IPS-NIHi11 (cell line): ENCODE measurements at places on chromosomes 6 and 20.

- no peak for DNase-seq
Measured at GRCh38 chr6:42293386-42293977, 75.8 kb upstream of the MRPS10 start.

DNA sequence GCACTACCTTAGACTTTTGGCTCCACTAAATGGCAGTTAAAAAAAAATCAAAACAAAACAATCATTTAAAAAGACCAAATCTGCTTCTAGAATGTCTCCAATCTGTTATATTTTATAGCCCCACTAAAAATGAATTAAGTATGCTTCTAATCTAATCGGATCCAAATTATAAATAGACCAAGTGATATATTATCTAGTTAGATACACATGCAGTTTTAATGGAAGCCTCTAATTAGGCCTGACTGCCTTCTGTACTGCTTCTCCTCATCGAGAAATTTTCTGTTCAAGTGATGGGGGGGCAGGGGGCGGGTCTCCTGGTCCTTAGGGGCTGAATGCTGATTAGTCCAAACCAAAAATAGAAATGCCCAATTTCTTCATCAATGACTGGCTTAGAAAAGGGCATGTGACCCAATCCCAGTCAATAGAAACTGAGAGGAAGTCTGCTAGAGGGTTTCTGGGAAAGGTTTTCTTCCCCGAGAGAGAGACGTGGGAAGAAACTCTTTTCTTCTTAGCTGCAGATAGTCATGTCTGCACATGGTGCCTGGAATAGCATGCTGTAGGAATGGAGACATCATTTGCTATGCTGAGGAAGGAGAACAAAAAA lies 6.9 kb downstream of the SESN1 start:
- DNase-seq: no peak

DNA sequence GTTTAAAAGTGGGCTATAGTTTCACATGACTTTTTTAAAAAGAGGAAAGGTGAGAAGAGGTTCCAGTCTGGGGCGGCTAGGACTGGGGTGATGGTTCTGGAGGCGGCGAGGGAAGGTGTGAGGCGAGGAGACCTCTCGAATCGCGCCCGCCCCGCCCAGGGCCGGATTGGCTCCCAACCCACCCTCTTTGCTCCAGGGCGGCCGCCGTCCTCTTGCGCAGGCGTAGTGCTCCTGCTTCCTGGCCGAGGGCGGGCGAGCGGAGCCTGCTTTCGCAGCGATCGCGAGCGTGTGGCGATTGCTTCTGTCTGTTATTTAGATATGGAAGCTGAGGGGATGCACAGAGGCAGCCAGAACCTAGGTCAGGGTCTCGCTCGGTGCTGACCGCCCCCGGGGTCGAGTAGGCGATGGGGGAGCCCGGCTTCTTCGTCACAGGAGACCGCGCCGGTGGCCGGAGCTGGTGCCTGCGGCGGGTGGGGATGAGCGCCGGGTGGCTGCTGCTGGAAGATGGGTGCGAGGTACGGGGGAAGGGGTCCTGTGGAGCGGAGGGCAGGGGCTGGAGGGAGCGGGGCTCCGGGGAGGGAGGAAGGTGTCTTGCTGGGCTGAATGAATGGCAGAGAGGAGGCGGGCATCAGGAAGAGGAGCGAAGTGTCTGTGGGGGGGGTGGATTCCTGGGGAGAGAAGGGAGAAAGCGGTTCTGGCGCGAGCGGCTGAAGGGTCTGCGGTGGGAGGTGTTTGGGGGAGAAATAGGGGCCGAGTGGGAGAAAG lies at the start of gene RNF8:
TSS of gene RNF8 (plus strand) at position 223 of the 765 bp plus-strand sequence. CDS start at position 405, 182 bp downstream.
- DNase-seq: peak; percentile 100

DNA sequence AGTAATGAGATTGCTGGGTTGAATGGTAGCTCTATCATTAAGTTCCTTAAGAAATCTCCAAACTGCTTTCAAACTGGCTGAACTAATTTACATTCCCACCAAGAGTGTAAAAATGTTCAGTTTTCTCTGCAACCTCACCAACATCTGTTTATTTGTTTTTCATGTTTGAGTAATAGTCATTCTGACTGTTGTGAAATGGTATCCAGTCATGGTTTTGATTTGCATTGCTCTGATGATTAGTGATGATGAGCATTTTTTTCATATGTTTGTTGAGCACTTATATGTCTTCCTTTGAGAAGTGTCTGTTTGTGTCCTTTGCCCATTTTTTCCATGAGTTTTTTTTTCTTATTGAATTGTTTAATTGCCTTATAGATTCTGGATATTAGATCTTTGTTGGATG lies 24.9 kb downstream of the DEFB125 start:
- DNase-seq: no peak

DNA sequence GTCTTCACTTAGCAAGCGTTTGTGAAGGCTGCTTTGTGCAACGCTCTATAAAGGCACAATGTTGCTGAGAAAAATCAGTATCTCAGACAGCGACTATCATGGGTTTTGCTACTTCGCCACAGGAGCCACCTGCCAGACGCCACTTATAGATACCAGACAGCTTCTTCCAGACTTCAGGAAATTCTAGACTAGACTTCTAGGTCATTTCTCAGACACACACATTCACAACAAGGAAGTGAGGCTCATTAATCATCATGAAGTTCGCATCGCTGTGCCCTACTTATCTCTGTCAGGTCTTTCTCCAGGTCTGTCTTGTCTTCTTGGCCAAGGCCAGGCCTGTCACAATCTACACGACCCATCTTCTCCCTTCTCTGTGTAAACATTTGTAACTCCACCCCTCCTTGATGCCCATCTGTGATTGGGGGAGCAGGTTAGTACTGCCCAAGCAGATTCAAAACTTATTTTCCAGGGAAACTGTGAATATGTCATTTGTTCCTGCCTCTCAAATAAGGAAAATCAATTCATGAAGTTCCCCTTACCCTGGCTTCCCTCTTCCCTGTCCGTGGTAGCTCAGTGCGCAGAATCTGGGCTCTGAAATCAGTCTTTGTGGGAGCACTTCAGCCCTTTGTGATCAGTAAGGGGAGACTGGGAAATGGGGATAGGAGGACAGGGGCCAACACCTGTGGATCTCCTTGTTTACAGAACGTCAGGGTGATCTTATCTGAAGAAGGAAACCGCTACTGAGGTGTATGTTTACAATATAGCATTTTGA lies 115.5 kb downstream of the TNFAIP3 start:
- no peak for DNase-seq

- no peak for DNase-seq
Measured at GRCh38 chr6:133964052-133964451, 11.0 kb downstream of the TBPL1 start.

GRCh38 chr6:36265744-36266143 lies 4.1 kb upstream of the PNPLA1 start:
- DNase-seq: no peak

GRCh38 chr6:110114004-110114403 lies 65.5 kb downstream of the WASF1 start:
- DNase-seq: no peak

DNA sequence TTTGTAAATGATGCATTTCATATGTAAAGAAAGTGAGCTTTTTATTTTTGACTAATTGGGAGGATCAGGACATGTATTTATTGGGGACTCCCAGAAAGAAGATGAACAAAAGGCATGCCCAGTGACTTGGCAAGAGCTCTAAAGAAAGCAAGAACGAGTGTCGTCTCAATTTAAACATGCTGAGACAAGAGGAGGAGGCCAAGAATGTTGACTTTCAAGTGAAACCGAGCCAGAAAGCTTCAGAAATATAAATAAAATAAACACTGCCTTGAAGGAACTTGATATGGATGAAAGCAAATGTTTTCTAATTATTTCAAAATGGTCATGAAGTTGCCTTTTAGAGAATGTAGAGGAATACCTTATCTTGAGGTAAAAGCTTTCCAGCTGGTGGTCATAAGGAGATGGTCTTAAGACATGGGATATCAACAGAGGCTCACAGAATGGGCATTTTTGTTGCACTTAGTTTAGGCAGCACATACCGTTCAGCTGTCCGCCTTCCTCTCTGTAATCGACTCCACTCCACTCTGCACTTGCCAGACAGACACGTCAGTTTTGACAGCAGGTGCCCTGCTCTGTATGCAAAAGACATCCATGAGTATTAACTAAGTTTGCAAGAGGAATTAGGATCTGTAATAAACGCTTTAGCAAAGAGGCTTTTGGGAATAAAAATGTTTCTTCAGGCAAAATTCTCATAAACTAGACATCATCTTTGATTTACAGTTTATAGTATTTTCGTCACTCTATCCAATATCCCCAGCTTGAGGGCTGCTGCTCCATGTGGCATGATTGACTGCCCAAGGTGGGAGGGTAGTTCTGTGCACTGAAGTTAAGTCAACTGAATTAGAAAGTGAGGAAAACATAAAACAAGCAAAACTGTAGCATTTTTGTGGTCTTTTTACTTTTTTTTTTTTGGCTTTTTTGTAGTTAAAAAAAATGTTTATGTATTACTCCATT lies 613.1 kb downstream of the PKHD1 start:
- DNase-seq: no peak

- no peak for DNase-seq
Measured at GRCh38 chr6:37109714-37110499, 60.0 kb upstream of the PIM1 start.

DNA sequence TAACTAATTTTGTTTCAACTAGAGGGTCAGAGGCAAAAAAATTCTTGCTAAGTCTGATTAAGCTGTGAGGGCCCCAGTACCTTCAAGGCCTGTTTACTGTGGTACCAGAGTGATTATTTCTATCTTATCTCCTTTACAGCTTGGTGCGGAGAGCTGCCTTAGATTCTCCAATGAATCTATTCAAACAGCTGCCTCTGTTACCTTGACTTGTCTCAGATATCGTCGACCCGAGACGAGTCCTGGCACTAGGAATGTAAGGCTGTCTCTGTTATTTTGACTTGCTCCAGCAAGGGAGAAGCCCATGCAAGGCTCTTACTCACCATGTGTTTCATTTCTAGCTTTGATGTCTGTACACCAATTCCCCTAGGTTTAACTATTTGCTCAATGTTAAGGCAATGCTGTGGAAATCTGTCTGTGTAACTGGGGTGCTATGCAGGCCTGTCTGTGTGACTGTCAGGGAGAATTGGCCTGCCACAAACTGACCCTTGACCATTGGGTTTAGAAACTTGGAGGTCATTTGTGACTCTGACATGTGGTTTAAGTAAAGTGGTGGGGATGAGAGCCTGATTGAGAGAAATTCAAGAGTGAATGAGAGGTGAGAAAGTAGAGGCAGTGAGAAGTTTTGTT lies 10.4 kb upstream of the FKBPL start:
- DNase-seq: no peak

DNA sequence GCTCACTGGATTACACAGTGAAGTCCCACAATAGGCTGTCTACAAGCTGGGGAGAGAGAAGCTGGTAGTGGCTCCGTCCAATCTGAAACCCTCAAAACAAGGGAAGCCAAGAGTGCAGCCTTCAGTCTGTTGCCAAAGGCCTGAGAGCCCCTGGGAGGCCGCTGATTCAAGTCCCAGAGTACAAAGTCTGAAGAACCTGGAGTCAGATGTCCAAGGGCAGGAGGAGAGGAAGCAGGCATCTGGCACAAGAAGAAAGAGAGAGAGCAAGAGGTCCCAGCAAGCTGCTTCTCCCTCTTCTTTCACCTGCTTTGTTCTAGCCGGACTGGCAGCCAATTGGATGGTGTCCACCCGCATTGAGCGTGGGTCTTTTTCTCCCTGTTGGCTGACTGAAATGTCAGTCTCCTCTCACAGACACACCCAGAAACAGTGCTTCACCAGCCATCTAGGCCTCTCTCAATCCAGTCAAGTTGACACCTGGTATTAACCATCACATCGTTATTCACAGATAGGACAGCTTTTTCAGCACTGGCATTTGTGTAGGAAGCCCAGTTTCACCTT lies 51.2 kb downstream of the CRYBG1 start:
- DNase-seq: no peak

- DNase-seq: no peak
Measured at GRCh38 chr6:2770171-2770570, 5.0 kb downstream of the WRNIP1 start.

DNA sequence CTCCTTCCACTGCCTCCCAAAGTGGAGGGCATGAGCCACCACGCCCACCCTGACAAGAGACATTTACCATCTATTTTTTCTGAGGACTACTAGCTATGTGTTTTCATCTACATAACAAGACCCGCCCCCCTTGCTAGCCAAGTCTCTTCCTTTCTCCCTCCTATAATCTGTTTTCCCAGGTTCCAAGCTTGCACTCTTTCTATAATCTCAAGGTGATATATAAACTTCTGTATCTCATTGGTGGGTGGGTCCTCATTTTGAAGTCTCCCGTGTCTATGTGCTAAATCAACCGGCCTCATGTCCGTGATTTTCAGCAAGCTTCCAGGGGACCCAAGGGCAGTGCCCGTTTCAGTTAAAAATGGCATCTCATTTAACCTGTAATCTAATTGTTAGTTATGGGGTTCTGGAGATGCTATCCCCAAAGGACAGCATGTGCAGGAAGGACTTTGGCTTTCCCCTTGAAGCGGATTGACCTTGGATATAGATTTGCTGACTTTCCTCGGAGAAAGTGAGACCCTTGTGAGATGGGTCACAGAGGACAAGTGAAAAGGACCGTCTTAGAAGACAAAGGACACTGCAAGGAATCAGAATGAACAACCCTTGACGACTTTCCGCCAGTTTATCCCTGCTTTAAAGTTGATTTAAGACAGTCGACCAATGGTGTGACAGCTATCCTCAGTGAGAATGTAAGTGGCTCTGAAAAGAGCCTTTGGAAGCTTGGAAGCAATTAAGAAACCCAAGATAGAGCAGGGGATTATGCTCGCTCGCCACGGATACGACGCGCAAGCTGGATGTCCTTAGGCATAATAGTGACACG lies 22.4 kb downstream of the OR2B2 start:
- no peak for DNase-seq

GRCh38 chr20:4883546-4883945 lies 117.8 kb downstream of the SLC23A2 start:
- DNase-seq: no peak

DNA sequence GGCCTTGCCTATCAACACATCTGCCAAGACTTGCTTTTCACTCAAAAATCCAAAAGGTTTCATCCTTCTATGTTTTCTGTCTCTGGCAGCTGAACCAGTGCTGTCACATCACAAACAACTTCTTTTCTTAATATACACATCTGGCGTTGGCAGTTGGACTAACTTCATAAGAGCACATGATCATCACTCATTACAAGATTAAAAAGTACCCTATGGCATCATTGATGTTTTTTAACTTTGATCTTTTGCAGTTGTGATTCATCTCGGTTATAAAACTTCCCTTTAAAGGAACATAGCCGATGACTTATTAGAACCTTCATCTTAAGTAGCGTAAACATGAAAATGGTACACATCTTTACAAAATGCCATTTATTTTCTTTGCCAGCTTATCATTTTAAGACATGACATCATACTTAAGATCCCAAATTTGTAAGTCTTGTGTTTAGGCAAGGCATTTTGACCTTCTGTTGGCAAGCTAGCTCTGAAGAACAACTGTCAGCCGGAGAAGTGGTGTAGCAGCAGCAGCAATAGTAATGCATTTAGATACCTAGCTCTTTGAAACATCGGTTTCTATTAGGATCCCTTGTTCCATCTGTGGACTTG lies 64.2 kb upstream of the SUPT3H start:
- DNase-seq: no peak
